Activated T-helper 1 cell treated with anti-CD3 and anti-CD28 coated beads, Interleukin-12 subunit alpha, Interleukin-12 subunit beta, Interleukin-2, Interleukin-4 antibody, amounts not matched to agents 30 ng/mL and 10 ng/mL and 1 ng/mL, durations not matched to agents 14 hours and 24 hours and 36 hours (primary cell): ENCODE measurements at places on chromosomes 3 and 15.

- DNase-seq = no peak
These were observed 130.9 kb downstream of the ASB7 start for GRCh38 chr15:100733101-100733842.

GRCh38 chr3:56879436-56880215 is 77.9 kb upstream of the ARHGEF3 start:
- no peak for DNase-seq

DNA sequence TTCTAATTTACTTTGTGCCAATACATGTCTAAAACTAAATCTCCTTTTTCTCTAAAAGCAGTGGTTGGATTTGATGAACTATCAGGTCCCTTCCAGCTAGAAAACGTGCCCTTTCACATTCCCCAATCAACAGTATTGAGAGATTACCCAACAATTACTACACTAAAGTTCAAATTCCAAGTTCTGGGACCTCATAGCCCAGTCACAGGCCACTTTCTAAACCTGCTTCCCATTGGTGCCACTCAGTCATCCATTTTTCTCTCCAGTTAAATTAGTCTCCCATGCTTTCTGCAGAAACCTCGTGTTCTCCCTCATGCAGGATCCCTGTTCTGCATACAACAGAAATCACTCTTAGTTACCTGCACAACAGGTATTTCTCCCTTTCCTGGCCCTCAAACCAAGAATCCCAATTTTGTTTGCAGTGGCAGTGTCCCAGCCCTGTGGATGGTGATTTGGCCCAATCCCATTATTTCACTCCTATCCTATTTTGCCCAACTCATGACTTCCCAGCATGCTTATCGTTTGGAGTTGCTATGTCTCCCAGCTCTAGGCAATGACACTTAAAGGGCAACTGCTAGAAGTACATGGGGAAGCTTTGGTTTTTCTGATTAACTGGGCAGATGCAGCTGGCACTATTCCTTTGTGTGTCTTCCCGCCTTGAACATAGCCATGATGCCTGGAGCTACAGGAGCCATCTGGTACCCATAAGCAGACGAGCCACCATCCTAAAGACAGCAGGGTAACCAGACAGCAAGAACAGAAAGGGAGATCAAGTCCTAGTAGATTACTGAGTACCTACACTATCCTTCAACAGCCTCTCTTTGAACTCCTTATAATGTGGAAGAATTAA is 224.2 kb downstream of the MINAR1 start:
- no peak for DNase-seq

DNA sequence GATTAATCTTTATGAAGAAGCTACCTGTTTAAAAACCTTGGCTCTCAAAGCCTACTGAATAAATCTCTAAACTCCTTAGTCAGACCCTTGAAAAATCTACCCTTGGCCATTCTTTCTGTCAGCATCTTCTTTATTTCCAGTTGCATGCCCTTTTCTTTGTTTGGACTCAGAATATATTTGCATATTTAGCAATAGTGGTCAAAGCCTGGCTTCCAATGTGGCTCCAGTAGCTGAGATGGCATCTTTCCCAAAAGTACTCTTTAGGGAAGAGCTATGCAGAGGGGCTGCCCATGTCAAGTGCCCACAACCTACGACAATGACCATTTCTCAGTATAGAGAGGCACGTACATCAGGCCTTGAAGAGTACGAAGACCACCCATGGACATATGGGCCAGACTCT is 47.2 kb downstream of the TLNRD1 start:
- no peak for DNase-seq

GRCh38 chr3:156639414-156640023 is 34.9 kb upstream of the TIPARP start:
- no peak for DNase-seq

DNA sequence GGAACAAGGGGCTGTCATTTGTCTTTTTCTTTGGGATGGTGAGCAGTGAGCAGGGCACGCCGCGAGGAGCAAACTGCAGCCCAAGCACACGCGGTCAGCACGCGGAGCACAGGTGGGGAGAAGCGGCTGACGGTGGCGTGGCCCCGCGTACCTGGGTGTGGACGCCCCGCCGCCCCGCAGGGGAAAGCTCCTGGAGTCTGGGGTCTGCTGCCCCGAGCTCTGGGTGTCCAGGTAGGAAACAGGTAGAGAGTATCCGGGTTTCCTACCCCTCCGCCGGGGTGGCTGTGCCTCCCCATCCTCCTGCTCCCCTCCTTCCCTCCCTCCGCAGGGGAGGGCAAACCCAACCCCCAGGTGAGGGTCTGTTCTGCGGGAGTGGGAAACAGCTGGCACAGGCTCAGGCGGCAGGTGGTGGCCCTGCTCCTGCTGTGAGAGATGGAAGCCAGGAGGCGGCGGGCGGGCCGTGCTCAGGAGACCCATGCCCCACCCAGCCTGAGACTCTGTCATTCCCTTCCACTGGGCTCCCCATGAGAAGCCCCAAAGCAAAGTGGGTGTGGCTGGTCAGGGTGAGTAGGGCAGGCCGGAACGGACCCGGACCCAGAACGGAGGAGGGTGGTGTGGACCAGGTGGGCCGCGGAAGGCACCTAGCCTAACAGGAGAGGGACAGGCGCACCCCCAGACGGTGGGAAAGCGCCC is 56.9 kb upstream of the CGNL1 start:
- DNase-seq = no peak

DNA sequence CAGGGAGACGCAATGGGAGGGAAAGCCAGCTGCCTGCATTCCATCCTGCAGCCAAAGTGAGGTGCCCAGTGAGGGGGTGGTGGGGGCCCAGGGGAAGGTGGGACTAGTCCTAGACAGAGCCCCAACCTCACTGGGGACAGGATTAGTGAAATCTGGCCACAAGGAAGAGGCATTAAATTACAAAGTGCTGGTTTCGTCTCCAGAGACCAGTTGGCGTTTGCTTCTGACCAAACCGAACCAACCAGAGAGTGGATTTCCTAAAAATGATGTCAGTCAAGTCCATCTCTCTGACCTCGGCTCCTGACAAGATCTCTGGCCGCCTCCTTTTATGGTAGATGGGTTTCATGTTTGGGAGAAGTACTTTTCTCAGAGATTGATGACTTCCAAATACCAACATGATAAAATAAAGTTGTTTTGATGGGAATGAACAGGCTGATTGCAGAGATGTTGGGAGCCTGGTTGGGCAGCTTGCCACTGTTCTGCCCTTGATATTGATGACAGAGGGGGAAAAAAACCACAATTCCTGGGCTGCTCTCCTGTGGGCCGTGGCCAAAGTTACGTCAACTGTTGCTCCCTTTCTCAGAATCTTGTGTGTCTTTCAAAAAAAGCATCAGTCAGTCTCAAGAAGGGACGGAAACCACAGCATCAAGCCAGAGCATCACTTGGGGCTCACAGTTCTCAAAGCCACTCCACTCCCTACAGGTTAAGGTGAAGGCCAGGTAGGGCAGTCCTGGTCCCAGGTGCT is 24.6 kb downstream of the ITGA11 start:
- no peak for DNase-seq

DNA sequence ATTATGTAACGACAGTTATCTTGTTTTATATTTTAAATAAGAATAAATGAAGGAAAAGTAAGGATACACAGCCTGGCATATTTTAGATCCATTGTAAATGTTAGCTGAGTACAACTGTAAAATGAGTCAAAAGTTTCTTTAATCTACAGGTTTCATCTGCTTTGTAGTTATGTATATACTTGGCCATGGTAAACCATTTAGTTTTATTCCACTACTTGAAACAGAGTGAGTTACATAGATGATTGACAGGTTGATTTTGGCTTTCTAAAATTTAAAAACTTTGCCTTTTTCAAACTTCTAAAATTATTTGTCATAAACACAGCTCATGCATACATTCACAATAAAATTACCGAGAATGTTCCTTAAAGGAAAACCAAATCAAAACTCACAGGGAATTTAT is 371.2 kb downstream of the ROBO1 start:
- DNase-seq = no peak

DNA sequence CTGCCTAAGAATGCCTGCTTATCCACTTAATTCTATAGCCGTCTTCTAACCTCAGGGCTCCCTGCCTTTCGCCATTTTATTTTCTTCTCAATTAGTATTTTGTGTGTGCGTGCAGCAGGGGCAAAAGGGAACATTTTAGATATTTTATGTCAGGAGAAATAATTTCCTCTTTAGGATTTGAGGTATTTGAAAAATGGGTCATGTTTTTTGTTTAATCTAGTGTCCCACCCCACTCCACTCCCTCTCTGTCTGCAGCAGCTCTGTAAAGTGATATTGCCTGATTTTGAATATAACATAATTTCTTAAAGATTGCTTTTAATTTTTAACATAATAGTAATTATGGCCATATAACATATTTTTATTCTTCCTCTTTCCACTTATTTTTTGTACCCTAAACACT is 593.2 kb upstream of the DPPA4 start:
- DNase-seq = no peak

DNA sequence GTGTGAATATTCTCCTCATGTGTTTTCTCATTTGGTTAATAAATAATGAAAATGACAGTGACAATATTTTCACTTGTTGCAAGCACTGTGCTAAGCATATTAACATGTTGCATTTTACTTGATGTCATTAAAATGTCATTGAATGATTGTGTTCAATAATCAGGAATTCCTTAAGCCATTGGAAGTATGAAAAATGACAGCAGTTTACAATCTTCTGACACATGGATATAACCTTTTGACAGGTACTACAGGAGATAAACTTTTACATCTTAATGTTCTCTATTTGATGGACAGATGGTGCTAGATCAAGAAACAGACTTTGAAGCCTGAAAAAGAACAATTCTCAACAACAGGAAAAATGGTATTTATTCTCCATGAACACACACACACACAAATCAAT is 1138.3 kb downstream of the ROBO2 start:
- DNase-seq = no peak

DNA sequence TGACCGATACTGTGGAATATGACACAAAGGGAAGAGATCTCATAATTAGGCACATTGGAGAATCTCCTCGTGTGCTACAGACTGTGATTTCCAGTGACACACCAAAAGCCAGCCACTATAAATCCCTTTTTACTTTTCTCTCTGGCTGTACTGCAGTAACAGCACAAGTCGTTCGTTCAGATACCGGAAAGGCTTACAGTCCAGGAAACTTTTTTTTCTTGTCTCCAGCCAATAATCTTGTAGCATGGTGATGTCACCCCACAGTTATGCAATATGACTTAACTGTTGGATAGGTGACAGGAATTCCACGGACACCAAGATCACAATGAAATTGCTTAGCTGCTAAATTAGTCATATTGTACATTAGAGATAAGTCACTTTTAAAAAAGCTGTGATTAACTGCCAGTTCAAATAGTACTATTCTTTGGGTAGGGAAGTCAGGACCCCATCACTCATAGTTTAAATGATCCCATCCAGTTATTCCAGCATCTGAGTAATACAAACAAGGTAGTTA is 36.3 kb upstream of the TSC22D2 start:
- no peak for DNase-seq

GRCh38 chr3:78337801-78338211 is 1297.9 kb downstream of the ROBO2 start:
- DNase-seq = no peak

GRCh38 chr15:89632563-89633430 is 22.5 kb downstream of the KIF7 start:
- no peak for DNase-seq

- DNase-seq = no peak
These were observed 741.6 kb upstream of the CBLB start for GRCh38 chr3:106610362-106610959.

- DNase-seq = no peak
These were observed 35.2 kb downstream of the PARP15 start for GRCh38 chr3:122612696-122613095.

GRCh38 chr3:126816986-126817777 is 113.1 kb downstream of the CHCHD6 start:
- DNase-seq = no peak

DNA sequence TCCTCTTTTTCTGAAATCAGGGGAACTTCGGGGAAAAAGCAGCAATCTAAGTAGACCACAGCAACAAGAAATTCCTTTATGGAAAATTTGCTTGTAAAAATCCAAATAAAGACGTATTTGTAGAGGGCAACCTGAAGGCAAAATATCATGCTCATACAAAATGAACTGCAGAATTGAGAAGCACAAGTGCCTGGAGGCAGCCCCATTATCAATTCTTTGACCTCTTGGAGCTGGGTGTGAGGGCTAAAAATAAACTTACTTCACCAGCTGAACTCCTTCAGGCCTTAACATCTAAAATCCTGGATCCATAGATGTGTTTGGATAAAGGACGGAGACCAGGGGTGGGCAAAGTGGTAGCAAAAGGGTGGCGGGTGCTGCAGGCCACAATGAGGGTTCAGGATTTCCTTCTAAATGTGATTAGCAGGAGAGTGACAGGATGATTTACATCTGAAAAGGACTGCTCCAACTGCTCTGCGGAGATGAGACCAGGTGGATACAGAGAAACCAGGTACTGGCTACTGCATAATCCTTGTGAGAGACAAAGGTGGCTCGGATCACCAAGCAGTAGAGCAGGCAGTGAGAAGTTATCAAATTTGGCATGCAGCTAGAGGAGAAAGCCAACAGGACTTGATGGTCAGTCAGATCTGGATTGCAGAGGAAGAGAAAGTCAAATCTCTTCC is 81.7 kb upstream of the TJP1 start:
- no peak for DNase-seq

GRCh38 chr3:39219702-39220101 is 27.3 kb upstream of the XIRP1 start:
- DNase-seq = no peak
